CD4-positive, CD25-positive, alpha-beta regulatory T cell (primary cell): ENCODE measurements at places on chromosomes 12 and 14.
A peak's percentile ranks its signal among the peaks of the same experiment; 100 is the strongest.

- DNase-seq: no peak
Observed at GRCh38 chr14:83757916-83758315, 1772.0 kb upstream of the FLRT2 start.

GRCh38 chr12:1630133-1630826 is 1.2 kb downstream of the WNT5B start:
- DNase-seq: peak; percentile 27

- DNase-seq: no peak
Observed at GRCh38 chr14:74904635-74905503, 18.2 kb downstream of the RPS6KL1 start.

- no peak for DNase-seq
Observed at GRCh38 chr12:33628087-33628486, 188.5 kb upstream of the SYT10 start.

- DNase-seq: no peak
Observed at GRCh38 chr12:114636723-114637480, 47.1 kb downstream of the TBX3 start.

DNA sequence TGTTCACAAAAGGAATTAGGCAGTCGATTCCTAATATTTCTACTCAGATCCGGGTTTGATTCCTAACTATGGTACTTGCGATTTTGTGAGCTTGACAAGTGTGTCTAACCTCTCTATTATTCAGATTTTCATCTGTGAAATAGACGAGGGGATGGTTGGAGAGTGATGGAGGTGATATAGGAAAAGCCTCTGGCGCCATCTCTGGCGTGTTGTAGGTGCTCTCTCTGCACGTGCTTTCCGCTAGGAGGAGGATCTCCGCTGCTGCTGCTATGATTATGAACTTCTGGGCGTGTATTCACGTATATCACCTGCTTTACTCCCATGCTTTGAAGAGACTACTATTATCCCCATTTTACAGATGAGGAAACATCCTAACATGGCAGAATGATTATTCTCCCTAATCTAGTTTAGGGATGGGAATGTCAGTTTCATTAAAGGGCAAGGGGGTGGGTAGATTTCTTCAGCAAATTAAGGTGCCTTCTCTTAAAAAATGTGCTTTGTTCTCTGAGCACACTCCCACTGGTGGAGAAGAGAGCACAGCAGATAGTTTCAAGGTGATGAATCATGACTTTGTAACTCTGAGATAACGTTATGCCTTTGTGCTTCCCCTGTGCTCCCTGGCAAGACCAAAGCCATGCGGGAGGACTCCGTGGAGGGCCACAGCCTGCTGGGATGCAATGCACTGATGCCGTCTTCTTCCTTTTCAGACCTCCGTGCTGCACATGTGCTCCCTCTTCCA is 97.1 kb downstream of the PRIMA1 start:
- no peak for DNase-seq

GRCh38 chr12:76919383-76920171 is 40.8 kb upstream of the CSRP2 start:
- DNase-seq: no peak

DNA sequence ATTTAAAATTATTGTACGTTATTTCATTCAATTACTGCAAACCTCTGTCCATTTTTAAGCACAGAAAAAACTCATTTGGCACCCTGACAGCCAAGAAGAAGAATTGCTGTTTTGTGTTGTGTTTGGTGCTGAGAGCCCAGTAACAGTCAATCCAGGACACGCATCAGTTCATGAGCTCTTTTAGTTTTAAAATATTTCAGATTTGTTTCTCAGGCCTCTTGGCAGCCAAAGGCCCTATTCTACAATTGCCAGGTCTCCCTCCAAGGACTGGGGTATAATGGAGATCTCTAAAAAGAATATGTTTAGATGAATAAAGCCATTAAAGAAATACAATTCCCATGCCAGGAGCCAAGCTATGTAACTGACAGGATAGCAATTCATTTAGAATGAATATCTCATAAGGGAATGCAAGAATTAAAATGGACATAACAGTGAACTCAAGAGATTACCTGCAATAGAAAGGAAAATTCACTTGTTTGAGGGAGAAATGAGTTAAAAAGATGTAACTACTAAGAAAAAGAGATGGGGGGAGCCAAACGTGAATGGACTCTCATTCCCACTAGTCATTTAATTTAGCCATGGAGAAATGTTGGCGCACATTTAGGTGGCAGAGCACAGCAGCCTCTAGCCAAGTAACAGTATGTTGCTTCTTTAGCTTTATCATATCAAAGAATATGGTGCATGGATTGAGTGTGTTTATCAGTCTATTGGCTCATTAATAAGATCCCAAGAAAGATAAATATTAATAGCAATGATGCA is 140.6 kb upstream of the PELI2 start:
- no peak for DNase-seq

DNA sequence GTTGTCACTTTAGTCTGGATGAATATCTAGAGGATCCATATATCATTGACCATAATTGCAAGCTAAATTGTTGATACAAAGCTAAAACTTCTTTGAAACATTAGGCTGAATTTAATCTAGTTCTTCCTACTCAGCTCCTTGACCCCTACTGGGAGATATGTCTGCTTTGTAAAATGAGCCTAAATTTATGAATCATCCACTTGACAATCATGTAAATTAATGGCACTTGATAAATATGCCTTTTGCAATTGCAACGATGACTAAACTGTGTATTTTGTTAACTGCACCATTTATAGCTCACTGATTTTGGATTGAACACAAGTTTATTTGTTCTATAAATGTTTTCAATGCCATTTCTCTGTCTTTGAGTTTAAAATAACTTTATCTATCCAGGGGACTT is 1616.5 kb upstream of the FLRT2 start:
- DNase-seq: no peak

DNA sequence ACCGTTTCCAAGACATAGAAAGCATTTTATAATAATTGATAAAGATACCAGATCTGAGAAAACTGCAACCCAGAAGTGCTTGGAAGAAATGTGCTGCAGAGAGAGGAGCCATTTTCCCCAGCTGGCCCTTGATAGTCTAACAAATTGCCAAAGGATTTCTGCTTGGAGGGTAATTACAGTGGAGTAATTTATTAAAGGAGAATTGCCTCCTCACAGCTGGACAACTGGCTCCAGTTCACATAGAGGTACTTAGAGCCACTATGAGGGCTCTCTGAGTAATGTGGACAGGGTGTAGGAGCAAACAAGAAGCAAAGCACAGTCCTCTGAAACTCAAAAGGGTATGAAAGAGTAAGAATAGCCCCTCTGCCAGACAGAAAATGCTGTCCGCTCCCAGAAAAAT is 335.6 kb downstream of the SYT1 start:
- DNase-seq: no peak

DNA sequence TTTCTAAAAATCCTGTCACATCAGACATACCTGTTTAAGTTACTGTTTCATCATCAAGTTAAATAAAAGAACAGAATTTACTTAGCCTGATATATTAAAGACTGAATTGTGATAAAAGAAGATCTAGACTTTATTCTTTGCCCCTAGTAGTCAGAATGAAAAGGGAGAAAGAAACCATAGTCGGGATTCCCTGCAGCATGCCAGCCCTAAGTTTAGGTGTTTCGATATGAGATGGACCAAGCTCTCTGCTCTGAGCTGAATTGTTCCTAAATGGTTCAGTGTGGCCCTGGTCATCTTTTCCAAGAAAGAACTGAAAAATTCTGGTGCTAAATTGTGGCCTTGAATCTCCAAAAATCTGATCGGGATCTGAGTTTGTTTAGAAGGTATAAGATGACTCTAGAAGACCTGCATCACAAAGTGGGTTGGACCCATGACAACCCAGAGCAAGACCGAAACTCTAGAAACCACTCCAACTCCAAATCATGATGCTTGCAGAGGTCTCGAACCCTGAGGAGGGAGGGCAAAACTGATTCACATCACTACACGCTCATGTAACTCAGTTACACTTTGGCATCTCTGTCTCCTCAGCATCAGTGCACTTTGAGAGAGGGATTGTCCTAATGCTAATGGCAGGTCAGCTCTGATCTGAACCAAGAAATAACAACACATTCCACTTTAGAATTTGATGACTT is 15.7 kb downstream of the PTGER2 start:
- no peak for DNase-seq

- DNase-seq: no peak
Observed at GRCh38 chr12:72053604-72054003, 115.0 kb downstream of the TPH2 start.

- no peak for DNase-seq
Observed at GRCh38 chr14:73742520-73743238, 28.5 kb upstream of the PNMA1 start.

DNA sequence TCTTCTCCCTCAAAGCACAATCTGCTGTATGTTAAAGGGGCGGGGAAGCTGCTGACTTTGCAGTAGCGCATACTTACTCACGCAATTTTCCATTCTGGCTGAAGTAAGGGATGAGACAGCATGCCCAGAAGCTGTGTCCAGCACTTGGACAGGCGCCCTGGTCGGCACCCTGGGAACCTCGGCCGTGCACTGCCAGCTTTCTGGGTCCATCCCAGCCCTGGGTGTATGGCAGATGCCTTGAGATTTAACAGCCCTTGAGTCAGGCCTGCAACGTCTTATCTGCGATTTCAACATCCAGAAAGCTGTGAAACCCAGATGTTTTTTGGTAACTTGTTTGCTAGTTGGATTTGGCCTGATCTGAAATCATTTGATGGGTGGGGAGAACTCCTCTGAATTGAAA is 16.1 kb downstream of the EML1 start:
- DNase-seq: no peak
